ENCODE measurements at places on chromosomes 2 and 18. TPM values are rescaled to one million over a fixed set of nuclear protein-coding genes. Genes with fewer than 3 reads are reported as not detected.

GRCh38 chr18:27600245-27600644 lies 415.1 kb upstream of the CHST9 start:
- H3K4me1 ChIP-seq, result peaks cover 7% of the 10 kb centered on the region
- no peaks in the 10 kb centered on the region for H3K36me3 ChIP-seq
- no peak overlapping the region for H3K4me3 ChIP-seq
- no peak for DNase-seq

DNA sequence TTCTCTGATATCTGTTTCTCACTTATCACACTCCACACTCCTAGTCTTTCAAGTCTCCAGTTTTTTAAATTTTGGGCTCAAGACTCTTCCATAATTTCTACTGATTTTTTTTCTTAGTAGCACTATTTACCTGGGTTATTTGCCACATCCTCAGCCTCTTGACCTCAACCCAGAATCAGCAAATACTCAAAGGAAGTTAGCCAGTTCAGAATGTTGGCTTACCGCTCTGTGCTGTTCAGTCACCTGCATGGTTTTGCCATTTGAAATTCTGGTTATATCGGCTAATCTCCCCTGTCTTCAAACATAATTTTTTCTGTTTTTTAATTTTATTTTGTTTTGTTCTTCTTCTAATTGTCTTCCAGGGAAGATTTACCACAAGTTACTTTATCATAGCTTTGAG lies 412.6 kb downstream of the PTH2R start:
- no peak overlapping the region for H3K27ac ChIP-seq
- DNase-seq, result no peak
- no peak overlapping the region for H3K4me3 ChIP-seq
- H3K4me1 ChIP-seq, result no peaks in the 10 kb centered on the region
- peaks cover 9% of the 10 kb centered on the region for H3K27me3 ChIP-seq

DNA sequence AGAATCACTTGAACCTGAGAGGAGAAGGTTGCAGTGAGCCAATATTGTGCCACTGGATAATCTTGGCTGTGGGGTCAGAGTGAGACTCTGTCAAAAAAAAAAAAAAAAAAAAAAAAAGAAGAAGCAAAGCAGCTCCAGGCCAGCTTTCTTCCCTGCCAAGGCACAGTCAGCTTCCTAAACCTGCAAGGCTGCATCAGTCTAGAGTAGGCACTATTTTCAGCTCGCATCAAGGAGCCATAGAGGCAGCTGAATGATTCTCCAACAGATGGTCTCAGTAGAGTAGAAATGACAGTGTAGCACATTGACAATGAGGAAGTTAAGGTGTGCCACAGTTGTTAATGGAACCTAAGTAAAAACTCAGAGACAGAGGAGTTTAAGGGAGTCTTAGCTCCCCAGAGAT lies 35.6 kb downstream of the BMP10 start:
- H3K4me1 ChIP-seq, result peaks cover 26% of the 10 kb centered on the region
- no peak overlapping the region for H3K27ac ChIP-seq
- no peaks in the 10 kb centered on the region for H3K36me3 ChIP-seq
- H3K27me3 ChIP-seq, result no peaks in the 10 kb centered on the region
- DNase-seq, result no peak

DNA sequence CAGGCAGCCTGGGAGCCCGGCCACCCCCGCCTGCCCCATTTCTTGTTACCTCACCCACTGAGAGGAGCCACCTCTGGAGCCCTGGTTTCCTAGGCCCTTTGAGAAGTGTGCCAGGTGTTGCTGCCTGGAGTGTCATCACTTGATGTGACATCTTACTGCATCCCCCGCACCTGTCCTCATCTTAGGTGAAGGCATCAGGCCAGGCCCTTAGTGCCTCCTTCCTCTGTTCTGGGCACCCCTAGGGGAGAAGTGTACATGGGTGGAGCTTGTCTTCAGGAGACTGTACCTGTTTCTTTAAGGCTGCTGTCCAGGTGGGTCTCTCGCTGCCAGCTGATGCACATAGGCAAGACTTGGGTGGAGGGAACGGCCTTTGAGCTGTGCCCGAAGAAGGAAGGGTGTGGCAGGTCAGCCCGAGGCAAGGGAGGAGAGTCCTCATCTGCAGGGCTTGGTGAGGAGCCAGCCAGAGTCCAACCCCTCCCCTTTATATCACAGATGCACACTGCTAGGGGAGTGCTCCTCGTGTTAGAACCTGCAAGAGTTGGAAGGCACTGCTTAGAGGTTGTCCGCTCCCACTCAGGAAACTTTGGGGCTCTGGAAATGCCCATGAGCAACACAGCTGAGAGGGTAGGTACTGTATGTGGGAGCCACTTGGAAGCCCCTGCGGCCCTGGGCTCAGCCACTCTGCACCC lies 45.9 kb downstream of the NCK2 start:
- no peak for DNase-seq
- no peaks in the 10 kb centered on the region for H3K36me3 ChIP-seq
- H3K4me1 ChIP-seq, result peaks cover 47% of the 10 kb centered on the region
- no peaks in the 10 kb centered on the region for H3K27me3 ChIP-seq

DNA sequence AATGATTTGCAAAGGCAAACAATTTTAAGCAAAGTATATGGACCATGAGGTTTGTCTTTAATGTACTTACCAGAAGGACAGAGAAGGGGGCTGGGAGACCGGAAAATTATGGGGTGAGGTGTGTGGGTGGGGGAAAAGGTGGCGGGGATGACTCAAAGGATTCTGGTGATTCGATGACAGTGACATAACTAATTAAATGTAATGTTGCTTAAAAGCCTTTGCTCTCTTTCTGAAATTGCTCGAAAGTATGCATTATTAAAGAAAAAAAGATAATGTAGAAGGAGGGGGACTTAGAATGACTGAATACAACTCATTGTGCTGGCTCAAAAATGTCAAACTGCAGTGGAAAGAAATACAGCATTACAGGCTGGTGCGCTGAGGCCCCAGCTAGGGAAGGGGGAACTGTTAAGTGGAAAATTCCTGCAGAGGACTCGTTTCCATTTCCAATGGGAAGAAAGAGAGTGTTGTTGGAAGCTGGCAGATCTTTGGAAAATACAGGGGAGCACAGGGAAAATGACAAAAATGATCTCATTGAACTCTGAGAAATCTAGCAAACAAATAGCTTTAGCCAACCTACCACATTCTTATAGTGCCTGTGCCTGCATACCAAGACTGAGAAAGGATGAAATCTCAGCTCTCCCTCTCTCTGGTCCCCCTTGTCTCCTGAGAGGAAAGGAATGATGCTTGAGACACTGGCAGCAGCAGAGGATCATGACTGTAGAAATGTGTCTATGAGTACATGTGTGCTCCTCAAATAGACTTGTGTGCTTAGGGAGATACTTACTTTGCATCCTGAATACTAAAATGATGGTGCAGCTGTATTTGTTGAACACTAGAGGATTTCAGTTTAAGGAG lies 632.4 kb downstream of the NYAP2 start:
- no peaks in the 10 kb centered on the region for H3K27me3 ChIP-seq
- peak overlapping the region; percentile 81 for H3K4me3 ChIP-seq
- H3K4me1 ChIP-seq, result peaks cover 24% of the 10 kb centered on the region
- no peak for DNase-seq
- H3K27ac ChIP-seq, result peak overlapping the region; percentile 34

GRCh38 chr2:187994464-187995331 lies 297.0 kb upstream of the GULP1 start:
- H3K27me3 ChIP-seq, result no peaks in the 10 kb centered on the region
- H3K27ac ChIP-seq, result no peak overlapping the region
- no peak overlapping the region for H3K4me3 ChIP-seq
- DNase-seq, result no peak
- H3K36me3 ChIP-seq, result no peaks in the 10 kb centered on the region
- peaks cover 39% of the 10 kb centered on the region for H3K4me1 ChIP-seq

DNA sequence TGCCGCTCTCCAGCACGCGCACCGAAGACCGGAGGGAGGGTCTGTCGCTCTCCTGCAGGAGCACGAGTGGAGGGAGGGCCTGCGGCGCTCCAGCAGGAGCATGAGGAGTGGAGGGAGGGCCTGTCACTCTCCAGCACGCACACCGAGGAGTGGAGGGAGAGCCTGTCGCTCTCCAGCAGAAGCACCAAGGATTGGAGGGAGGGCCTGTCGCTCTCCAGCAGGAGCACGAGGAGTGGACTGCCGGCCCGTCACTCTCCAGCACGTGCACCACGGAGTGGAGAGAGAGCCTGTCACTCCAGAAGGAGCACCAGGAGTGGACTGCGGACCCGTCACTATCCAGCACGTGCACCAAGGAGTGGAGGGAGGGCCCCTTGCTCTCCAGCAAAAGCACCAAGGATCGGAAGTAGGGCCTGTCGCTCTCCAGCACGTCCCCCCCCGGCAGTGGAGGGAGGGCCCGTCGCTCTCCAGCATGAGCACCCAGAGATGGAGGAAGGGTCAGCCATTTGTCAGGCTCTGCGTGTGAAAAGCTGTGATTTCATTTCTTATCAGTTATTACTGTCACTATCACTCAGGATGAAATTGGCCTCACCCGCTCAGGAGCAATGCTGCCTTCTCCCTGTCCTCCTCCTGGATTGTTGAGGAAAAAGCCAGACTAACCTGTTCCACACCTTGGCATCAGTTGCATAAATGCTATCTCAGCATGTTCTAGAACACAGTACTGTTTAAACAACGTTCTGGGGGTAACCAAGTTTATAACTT lies 35.9 kb downstream of the ADI1 start:
- H3K4me3 ChIP-seq, result no peak overlapping the region
- H3K27me3 ChIP-seq, result no peaks in the 10 kb centered on the region
- peak; percentile 83 for DNase-seq
- no peaks in the 10 kb centered on the region for H3K4me1 ChIP-seq
- peaks cover 11% of the 10 kb centered on the region for H3K36me3 ChIP-seq

DNA sequence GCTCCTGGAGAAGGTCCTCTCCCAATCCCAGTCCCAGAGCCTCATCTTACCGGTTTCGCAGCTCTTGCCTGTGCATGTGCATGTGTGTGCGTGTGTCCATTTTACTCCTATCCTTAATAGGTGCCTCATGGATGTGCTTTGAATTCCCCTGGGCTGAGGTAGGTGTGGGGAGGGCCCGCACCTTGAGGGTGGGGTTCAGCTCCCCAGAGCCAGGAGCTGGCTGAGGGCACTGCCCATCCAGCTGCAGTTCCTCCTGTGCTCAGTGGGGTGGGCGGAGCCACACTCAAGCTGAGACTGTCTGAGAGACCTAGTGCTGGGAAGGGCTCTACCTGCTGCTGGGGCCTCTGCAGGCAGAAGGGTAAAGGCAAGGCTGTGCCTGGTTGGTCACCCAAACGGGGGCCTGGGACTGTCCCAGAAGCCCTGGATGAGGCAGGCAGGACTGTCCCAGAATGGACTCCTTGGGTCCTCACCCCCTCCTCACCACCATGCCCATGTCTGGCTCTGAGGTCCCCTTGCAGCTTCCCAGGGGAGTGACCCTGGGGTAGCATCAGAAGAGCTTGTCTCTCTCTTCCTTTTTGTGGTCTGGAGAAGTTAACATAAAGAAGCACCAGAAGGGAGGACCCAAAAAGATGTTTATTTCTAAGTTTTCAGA lies 8.9 kb downstream of the GDF7 start:
- peaks cover 7% of the 10 kb centered on the region for H3K36me3 ChIP-seq
- peaks cover 46% of the 10 kb centered on the region for H3K4me1 ChIP-seq
- peaks cover 5% of the 10 kb centered on the region for H3K27me3 ChIP-seq

DNA sequence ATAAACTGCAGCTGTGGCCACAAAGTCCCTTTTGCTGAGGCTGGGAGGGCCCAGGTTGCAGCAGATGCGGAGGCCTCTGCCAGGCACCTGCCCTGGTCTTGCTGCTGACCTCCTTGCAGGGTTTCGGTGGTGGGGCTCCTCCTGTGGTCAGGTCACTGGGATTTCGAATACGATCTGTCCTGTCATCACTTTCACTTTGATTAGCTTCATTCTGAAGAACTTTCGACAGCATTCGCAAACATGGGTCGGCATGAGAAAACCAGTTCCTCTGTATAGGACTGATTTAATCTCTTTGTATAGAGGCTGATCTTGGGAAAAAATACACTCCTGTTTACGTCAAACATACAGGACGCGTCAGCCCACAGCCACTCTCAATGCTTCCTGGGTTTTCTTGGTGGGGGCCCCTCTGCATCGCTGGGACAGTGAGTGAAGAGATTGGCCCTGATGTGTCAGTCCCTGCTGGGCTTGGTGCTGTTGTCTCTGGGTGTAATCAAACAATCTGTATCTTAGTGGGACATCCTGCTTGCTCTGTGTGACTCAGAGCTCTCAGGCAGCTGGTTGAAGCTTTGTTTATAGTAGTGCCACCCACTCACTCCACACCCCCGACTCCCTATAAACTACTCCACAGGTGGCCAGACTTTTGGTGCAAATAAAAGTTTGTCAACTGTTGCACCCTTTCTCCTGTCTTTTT lies 209.4 kb upstream of the CXCR4 start:
- no peaks in the 10 kb centered on the region for H3K36me3 ChIP-seq
- no peak overlapping the region for H3K4me3 ChIP-seq
- no peak for DNase-seq
- H3K27me3 ChIP-seq, result no peaks in the 10 kb centered on the region
- H3K4me1 ChIP-seq, result no peaks in the 10 kb centered on the region

DNA sequence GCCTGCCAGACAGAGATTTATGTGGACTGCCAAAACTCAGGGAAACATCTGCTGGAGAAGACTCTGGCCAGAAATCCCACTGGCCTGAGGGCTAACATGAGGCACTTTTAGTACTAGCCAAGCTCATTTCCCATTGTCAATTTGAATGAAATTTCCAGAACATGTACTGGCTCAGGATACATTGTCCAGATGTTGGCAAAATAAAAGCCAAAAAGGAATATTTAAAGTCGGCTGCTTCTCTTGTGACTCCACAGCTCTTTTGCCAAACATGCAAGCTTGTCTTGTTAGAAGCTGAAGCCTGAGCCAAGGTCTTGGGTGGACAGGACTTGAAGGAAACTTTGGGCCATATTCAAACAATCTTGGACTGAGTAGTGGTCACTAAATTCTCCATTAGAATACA lies 215.5 kb downstream of the NCKAP5 start:
- H3K27ac ChIP-seq, result no peak overlapping the region
- no peak overlapping the region for H3K4me3 ChIP-seq
- H3K36me3 ChIP-seq, result no peaks in the 10 kb centered on the region
- H3K4me1 ChIP-seq, result peaks cover 5% of the 10 kb centered on the region
- no peak for DNase-seq
- H3K27me3 ChIP-seq, result peaks cover 14% of the 10 kb centered on the region

DNA sequence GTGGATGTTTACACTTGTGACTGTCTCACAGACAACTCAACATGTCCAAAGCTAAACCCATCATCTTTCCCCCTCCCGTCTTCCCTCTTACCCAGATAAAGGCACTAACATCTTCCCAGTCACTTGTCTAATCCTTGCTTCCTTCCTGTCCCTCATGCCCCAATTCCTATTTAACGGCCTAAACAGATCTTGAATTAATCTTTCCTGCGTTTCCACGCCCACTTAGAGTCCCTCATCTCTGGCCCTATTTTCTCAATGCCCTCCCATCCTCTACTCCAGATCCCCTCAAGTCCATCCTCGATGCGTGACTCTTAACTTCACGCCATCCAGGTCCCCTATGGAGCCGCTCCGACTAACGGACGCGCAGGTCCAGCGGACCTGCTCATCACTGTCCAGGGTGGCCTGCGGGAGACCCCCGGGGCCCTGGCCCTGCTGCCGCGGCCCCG lies 682 bp upstream of the SCLY start:
- H3K27ac ChIP-seq, result peak overlapping the region; percentile 88
- DNase-seq, result no peak
- H3K36me3 ChIP-seq, result peaks cover 7% of the 10 kb centered on the region
- H3K4me3 ChIP-seq, result peak overlapping the region; percentile 89

Gene FAM110C
- total RNA-seq, result 0.22 TPM

Gene DNAJC5G
- not detected for total RNA-seq

Gene ABCG5
- not detected for total RNA-seq

All from chondrocyte (in vitro differentiated cells).